Stromal cell of bone marrow (primary cell): ENCODE measurements at places on chromosomes 16 and 17.

- no peak for DNase-seq
These were observed 14.3 kb downstream of the CCNF start for GRCh38 chr16:2443555-2443954.

GRCh38 chr17:64638552-64639203, 23.4 kb downstream of the SMURF2 start:
- DNase-seq: no peak

- DNase-seq: no peak
These were observed 1612.1 kb upstream of the GOT2 start for GRCh38 chr16:60346256-60346655.

DNA sequence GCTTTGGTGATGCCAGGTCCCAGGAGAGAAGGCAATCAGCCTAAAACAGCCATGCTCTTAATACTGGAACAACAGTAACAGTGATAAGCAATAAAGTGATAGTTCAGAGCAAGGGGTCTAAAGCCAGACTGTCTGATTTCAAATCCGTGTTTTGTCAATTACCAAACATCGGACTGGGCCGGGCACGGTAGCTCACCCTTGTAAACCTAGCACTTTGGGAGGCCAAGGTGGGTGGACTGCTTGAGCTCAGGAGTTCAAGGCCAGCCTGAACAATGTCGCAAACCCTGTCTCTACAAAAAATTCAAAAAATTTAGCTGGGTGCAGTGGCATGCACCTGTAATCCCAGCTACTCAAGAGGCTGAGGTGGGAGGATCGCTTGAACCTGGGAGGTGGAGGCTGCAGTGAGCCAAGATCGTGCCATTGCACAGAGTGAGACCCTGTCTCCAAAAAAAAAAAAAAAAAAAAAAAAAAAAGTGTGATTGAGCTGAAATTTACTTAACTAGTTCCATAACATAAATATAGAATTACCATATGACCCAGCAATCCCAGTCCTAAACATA, 5.1 kb downstream of the COPRS start:
- no peak for DNase-seq

DNA sequence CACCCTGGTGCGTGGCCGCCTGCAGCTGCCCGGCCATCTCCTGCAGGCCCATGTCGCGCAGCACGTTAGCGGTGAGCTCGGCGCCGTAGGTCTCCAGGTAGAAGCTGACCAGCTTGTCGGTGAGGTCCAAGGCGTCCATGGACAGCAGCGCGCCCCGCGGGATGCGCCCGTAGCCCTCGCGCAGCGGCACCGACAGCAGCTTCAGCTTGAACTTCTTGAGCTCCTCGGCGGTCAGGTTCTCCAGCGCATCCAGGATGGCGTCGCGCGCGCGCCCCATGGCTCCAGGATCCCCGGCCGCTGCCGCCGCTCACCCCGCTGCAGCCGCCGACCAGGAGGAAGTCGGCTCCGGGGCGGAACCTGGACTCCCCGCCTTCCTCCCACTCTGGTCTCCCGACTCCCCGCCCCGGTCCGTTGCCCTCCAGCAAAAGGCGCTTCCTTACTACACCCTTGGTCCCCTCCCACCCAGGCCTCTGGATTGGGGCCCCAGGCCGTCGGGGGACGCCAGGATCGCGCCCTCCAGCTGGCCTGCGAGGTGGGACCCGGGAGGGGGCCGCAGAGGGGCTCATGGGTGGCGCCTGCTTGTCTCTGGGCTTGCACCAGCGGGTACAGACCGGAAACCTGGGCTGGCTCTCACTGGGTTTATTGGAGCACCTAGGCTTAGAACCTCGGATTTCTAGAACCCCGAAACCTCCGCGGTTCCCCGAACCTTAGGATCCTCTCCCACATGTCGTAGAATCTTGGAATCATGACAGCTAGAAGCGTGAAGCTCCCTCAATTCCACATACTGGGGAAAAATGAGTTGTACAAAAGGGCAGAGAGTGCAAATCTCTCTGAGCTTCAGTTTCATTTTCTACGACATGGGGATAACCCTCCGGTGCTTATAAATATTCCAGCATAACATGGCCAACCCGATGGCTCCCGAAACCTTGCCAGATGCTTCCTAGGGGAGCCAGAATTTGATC, at the start of gene PYCARD:
Gene PYCARD, minus strand, starts transcription at position 347 of the 962 bp plus-strand sequence. Its CDS starts 70 bp downstream, at position 277.
- no peak for DNase-seq

GRCh38 chr17:66287911-66288310, 14.5 kb upstream of the PRKCA start:
- no peak for DNase-seq

DNA sequence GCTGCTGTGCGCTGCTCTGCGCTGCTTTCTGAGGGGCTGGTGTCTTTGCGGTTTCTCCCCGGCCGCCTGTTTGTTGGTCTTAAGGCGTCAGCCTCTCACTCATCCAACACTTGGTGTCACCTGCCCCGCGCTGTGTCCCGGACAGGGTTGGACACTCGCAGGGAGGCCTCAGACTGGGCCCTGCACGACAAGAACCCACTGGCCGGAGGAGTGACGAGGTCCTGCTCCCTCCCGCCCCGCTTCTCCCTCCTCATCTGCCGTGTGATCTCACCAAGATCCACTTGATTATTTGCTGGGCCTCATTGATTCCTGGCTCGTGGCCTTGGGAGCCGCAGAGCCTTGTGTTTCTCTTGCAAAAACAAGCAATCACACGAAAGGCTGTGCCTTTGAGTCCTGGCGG, 56.6 kb downstream of the PRMT7 start:
- no peak for DNase-seq

- DNase-seq: no peak
These were observed 14.1 kb downstream of the BAHCC1 start for GRCh38 chr17:81409190-81409935.

DNA sequence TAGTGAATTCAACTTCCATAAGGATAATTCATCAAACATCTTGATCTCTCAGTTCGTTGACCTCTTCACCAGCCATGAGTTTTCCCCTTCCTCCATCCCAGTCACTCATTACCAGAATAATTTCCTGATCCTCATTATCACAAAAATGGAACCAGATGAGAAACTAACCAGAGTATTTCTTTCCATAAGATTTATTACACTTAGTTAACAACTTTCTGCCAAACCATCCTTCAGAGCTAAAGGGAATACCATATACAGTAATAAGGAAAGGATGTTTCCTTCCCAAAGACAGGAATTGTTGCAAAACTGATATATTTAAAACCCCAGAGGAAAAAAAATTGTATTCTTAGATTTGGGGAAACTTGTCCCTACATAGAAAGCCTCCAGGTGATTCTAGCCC, 8.6 kb downstream of the KRTAP29-1 start:
- no peak for DNase-seq

DNA sequence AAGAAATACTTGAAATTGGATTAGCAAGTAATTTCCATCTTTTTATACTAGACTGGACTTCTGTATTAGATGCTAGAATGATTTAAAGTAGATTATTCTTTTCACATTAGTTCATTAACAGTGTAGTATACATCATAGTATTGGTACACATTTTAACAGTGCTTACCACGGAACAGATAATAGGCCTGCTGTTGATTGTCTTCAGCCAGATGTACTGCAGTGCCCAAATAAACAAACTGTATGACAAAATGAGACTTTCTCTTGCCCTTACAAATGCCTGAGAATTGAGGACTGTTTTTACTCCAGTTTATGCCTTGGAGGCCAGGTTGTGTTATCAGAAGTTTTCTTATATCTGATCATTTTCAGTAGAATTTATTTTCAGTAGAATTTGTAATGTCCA, 631 bp downstream of the EVI2A start:
- no peak for DNase-seq

GRCh38 chr17:79082311-79083190, 7.9 kb downstream of the ENGASE start:
- DNase-seq: no peak

DNA sequence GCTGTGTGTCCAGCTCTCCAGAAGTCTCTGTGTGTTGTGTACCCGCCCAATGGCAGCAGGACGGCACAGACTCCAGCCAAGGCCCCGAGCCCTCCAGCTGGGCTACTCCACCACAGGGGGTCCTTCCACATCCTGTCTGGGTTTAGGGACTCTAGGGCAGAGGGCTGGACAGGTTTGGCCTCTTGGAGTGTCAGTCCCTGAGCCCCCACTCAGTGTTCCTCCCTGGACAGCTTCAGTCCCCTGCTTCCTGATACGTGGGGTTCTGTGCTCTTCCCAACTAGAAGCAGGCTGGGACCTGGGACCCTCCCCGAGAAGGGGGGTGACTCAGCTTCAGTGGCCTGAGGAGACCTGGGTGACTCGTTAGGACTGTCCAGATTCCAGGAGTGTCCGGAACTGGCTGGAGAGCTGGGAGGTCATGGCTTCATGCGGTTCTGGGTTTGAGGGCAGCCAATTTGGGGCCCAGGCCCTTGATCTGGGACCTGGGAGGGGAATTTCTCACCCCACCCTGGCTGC, 4.2 kb downstream of the CDK3 start:
- DNase-seq: no peak

- no peak for DNase-seq
These were observed 588 bp upstream of the SMTNL2 start for GRCh38 chr17:4583782-4584100.

DNA sequence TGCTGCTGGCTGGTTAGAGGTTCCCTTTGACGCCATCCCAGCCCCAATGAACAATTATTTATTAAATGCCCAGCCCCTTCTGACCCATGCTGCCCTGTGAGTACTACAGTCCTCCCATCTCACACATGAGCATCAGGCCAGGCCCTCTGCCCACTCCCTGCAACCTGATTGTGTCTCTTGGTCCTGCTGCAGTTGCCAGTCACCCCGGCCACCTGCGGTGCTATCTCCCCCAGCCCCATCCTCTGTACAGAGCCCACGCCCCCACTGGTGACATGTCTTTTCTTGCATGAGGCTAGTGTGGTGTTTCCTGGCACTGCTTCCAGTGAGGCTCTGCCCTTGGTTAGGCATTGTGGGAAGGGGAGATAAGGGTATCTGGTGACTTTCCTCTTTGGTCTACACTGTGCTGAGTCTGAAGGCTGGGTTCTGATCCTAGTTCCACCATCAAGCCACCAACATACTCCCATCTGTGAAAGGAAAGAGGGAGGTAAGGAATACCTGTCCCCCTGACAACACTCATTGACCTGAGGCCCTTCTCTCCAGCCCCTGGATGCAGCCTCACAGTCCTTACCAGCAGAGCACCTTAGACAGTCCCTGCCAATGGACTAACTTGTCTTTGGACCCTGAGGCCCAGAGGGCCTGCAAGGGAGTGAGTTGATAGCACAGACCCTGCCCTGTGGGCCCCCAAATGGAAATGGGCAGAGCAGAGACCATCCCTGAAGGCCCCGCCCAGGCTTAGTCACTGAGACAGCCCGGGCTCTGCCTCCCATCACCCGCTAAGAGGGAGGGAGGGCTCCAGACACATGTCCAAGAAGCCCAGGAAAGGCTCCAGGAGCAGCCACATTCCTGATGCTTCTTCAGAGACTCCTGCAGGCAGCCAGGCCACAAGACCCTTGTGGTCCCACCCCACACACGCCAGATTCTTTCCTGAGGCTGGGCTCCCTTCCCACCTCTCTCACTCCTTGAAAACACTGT, 11.3 kb downstream of the CX3CL1 start:
- no peak for DNase-seq

DNA sequence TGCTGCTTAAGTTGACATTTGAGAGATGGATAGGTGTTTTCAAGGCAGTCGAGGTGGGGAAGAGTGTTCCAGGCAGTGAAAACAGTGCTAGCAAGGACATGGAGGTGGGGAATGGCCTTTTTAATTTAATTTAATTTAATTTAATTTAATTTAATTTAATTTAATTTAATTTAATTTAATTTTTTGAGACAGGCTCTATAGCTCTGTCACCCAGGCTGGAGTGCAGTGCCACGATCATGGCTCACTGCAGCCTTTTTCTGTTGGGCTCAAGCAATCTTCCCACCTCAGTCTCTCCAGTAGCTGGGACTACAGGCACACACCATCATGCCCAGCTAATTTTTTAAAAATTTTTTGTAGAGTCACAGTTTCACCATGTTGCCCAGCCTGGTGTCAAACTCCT, 32.2 kb upstream of the CACNG4 start:
- no peak for DNase-seq

DNA sequence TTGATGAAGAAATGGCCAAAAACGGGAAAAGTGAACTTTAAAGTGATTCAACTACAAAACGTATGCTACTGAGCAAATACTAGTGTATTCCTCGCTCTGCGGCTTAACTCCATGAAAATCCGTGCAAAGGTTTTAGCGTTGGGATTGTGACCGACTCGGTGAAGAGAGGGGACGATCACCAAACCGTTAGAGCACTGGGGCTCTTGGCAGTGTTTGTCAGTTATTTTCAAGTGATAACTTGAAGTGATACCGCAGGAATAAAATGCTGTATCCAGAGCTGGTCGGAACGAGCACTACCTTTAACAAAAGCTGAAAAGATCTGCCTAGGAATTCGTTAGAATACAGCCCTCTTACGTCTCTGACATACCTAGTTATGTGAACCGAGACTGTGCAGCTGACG, 773 bp upstream of the PPM1D start:
- DNase-seq: no peak

DNA sequence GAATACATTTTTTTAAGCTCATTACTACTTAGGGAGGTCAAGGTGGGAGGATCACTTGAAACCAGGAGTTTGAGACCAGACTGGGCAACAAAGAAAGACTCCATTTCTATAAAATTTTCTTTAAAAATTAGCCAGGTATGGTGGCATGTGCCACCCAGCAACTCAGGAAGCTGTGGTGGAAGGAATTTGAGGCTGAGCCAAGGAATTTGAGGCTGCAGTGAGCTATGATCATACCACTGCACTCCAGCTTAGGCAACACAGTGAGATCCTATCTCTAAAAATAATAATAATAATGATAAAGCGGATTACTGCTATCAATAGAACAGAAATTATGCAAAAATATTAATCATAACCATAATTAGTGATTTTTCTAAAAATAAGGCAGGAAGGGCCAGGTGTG, 170.3 kb downstream of the COPRS start:
- no peak for DNase-seq

DNA sequence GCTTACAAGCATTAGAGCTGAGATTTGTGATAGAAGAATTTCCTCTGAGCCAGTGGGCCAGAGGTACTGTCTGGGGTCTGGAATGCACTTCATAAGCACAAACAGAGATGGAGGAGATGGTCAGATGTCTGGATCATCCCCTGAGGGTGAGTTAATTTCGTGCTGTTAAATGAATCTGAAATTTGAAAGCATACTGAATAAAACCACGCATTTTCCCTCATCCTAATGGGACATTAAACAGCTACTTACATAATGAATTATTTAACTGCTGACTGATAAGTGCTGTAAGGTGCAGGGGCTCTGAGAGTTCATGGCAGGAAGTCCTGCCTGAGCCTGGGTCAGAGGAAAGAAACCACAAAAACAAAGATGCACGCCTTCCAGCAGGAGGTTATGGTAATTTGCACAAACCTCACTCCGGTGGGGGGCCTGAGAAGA, 136.3 kb upstream of the XYLT1 start:
- no peak for DNase-seq

- no peak for DNase-seq
These were observed 36.2 kb downstream of the ASPA start for GRCh38 chr17:3511852-3512504.

- DNase-seq: no peak
These were observed 50.2 kb upstream of the NOG start for GRCh38 chr17:56543280-56543679.

- DNase-seq: no peak
These were observed 24.4 kb downstream of the RBL2 start for GRCh38 chr16:53458635-53459034.

GRCh38 chr17:75720656-75721462, at the start of gene ITGB4:
Gene ITGB4, plus strand, starts transcription at chr17:75721459. Its CDS starts 3,245 bp downstream, at chr17:75724704.
- no peak for DNase-seq
